ENCODE measurements at places on chromosomes 4 and X.

GRCh38 chr4:96649536-96649935, 809.6 kb downstream of the PDHA2 start:
- no peak for DNase-seq

GRCh38 chr4:42397635-42398170, 415 bp downstream of the SHISA3 start:
- DNase-seq = peak; percentile 64

DNA sequence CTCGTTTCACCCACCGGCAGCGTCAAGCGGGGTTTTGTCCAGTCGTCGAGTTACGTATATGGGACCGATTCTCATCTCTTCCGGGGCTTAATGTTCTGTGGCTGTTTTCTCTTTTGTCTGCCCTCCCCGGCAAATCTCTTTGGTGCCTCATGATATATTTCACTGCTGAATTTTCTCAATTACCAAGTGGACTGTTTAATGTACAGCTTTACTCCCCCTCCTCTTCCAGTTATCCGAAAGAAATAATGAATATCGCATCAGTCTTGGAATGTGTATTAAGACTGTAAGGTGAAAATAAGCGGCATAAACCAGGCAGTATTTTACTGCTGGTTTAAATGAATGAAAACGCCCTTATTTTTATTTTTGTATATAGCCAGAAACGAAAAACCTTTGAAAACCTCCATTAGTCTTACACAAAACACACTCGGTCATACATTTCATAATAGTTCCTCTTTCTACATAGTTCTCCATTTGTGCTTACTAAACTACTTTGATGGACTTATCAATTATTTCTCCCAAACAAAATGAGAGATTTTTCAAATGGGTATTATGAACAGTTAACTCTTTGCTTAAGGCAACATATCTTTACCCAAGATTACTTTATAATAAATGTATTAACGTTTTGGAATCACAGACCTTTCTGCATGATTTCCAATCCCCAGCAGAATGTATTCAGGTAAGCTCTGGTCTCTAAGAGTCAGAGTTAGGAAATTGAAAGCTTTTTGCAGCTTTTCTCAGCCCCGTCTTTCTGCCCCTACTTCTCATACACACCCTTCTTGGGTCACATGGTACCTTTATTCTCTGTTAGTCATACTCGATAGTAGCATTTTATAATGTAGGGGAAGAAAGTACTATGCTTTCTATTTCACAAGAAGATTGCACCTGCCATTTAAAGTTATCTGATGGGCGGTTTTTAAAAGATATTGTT, 979 bp downstream of the RP2 start:
- DNase-seq = no peak

DNA sequence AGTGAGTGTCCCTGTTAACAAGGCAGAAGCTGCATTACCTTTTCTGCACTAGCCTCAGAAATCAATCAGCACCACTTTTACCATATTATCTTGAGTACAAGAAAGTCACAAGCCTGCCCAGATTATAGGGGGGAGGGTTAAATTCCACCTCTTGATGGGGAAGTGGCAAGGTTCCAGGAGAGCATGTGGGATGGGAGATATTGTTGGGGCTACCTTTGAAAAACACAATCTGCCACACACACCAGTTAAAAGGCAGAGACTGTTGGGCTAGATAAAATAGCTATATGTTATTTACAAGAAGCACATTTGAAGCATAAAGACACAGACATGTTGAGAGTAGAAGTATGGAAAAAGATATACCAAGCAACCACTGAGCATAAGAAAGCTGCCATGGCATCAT, 6.6 kb upstream of the AVPR2 start:
- no peak for DNase-seq

GRCh38 chr4:101846550-101846949, 56.0 kb downstream of the BANK1 start:
- no peak for DNase-seq

DNA sequence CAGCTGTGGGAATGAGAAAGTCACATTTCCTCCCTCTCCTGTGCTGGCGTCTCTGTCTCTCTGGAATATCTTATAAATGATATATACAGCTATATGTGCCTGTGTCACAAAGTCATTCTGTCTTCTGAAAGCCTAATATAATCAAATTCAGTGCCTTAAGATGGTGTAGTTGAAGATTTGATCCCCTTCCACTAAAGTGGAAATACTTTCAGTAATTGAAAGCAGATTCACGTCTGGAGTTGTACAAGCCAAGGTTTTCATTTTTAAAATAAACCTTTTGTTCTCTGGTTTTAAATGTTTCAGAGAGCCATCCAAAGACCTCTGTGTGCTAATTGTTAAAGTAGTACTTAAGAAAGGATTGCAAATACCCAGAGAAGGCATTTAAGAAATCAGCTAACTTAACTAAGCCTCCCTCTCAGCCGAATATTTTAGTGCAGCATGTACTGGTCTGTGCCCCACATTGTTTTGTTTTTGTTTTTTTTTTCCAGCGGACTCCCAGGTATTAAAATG, 206.8 kb downstream of the TENM3 start:
- no peak for DNase-seq

DNA sequence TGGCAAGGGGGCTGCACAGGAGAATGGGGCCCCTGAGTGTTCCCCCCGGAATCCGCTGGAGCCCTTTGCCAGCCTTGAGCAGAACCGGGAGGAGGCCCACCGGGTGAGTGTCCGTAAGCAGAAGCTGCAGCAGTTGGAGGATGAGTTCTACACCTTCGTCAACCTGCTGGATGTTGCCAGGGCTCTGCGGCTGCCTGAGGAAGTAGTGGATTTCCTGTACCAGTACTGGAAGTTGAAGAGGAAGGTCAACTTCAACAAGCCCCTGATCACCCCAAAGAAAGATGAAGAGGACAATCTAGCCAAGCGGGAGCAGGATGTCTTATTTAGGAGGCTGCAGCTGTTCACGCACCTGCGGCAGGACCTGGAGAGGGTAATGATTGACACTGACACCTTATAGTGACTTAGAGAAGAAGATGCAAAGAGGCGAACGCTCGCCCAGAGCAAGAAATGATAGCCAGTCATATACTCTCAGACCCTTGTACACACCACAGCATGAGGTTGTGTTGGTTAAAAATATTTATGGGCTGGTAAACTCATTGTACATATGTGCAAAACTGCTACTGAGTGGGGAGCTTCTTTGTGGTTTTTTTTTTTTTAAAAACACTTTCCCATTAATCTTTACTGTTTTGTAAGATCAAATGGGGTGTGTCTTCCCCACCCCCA, 52.5 kb downstream of the JADE1 start:
- DNase-seq = no peak

- no peak for DNase-seq
These were observed 34.2 kb downstream of the RAI2 start for GRCh38 chrX:17826609-17827496.

- no peak for DNase-seq
These were observed 105.9 kb downstream of the LARP1B start for GRCh38 chr4:128166982-128167381.

DNA sequence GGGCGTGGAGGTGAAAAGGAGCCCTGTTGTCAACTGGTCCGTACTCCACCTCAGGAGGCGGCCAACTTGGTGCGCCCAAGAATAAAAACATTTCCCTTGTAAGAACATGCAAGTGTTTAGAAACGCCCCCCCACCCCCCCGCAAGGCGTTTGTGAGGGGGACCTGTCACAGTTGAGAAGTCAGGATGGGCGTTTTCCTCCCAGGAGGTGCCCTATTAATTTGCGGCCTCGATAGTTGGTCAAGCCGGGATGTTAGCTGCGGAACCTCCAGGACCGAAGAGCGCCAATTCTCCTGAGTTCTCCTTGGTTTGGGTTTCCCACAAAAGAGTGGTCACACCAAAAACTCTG, 651 bp upstream of the SAP30 start:
- DNase-seq = peak; percentile 74

DNA sequence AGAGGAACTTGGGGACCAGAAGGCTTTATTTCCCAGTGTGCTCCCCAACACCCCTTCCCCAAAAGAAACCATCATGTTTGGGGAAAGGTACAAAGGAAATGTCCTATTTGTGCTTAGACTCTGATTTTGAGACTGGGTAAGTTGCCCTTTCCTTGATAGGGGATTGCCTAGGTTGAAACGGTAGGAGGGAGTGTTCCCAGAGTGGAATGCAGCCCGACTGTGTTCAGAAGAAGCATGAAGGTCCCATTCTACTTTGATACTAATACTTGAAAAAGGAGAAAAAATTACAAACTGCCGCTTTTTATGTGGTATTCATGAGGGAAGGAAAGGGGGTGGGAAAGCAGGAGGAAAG, 32.4 kb upstream of the TMEM131L start:
- DNase-seq = no peak

GRCh38 chrX:47172971-47173792, 20.4 kb upstream of the UBA1 start:
- no peak for DNase-seq

DNA sequence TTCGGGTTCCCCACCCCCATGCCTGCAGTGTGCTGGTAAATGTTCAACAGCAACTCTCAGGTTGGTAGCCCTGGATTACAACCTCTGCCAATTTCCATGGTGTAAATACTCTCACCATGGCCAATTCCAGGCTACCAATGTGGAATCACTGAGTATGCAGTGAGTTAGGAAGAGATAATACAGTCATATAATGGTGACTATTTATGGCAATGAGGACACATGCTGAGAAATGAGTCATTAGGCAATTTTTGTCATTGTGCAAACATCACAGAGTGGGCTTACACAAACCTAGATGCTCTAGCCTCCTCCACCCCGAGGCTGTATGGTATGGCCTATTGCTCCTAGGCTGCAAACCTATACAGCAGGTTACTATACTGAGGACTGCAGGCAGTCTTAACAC, 4.6 kb upstream of the CLDN24 start:
- no peak for DNase-seq

- DNase-seq = no peak
These were observed 14.3 kb upstream of the PDHA2 start for GRCh38 chr4:95825546-95825945.

DNA sequence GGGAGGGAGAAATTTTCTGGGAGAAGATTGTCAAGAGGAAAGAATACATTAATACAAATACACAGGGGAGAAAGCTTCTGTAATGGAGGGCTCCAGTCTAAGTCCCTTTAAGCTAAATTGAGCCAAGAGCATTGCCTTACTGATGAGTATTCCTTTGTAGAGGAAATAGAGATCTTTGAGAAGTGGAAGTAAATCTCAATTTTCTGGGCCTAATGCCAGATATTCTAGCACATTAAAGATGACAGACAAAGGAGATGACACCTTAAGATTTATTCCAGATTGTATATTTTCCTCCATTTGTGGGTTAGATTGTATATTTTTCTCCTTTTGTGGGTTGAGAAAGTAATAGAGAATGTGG, 28.5 kb upstream of the SMAD1 start:
- DNase-seq = no peak

DNA sequence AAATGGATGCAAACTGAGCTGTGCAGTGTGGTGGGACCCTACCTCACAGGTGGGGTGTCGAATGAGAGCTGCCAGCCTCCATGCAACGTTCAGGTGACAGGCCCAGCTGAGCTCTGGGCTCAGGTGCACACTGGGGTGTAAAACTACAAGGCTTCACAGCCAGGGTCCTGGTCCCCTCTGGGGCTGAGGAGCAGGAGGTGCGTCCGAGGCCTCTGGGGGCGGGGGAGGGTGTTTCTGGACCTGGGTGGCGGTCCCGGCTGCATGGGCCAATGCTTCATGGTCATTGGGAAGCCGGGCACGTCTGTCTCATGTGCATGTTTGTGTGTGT, 26.5 kb upstream of the SORCS2 start:
- DNase-seq = peak; percentile 40

DNA sequence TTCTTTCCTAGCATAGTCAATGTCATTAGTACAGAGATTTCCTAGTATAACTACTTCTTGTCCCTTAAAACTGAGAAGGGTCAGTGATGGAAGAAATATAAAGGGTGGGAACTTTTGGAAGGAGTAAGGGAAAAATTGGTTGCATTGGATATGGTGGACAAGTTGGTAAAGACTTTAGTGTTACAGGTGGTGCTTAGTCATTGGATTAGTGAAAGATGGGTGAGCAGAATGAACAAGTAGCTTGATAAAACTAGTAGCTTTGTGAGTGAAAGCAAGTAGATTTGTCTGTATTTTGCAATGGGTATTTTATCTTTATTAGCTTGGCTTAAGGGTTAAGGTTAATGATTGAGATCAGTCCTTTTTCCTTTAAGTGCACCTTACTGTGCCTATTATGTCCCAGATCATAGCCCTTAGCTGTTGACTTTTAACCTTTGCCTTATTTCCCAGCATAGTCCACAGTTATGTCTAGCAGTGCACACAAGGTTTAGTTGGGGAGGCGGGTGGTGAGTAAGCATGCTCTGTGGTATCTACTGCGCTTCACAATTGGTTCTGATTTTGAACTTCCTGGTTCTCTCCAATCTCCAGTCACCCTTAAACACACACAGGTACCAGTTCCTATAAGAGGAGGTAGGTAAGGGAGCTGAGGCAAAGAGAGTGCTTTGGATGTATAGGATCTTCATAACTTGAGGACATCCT, 9.5 kb downstream of the WDR44 start:
- no peak for DNase-seq

- DNase-seq = peak; percentile 10
These were observed 116.6 kb downstream of the CPZ start for GRCh38 chr4:8709050-8709728.

DNA sequence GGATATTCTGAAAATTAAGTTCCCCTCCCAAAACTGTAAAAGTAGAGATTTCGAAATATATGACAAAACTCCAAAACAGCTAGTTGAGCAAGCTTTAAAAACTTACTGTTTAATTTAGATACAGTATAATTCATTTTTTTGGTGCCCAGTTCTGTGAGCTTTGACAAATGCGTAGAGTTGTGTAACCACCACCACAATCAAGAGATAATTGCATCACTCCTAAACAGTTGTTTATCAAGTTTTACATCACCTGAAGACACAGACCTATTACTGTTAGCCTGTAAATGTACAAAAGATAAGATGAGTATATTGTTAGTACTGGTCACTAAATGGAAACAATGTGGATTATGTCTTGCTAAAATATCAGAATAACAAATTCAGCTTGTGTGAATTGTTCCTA, 62.3 kb downstream of the ALG13 start:
- no peak for DNase-seq

GRCh38 chr4:169658975-169659715, 38.8 kb downstream of the CLCN3 start:
- DNase-seq = no peak

- DNase-seq = no peak
These were observed 292.5 kb upstream of the DCAF8L1 start for GRCh38 chrX:28273736-28274135.

All from activated CD8-positive, alpha-beta memory T cell treated with anti-CD3 and anti-CD28 coated beads, Interleukin-2, amount 50 U/mL, for 48 hours (primary cell).